ENCODE measurements at places on chromosomes 1 and 21.

DNA sequence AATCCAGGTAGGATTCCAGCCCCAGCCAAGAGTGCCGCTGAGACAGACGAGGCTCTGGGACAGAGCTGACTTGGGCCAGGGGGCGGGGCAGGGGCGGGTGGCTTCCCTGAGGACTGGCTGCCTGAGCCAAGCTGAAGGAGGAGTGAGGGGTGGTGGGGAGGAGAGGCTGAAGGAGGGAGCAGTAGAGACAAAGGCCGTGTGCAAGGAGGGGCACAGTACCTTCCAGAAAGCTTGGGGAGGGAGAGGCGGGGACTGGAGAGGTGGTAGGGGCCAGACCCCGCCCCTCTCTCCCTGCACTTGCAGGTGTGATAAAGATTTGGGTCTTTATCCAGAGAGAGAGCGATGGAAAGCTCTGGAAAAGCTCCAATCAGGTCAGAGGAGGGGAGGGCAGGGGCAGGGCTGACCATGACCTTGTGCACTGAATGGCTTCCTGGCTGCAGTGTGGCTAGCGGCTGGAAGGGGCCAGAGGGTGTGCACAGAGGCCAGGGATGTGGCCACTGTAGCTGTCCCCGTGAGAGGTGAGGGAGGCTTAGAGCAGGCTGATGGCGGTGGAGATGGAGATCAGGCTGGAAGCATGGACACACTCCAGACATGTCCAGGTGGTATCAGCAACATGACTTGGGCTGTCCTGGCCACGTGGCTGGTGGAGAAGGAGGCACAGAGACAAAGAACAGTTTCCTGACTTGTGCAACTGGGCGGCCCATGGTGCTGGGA is 6.7 kb upstream of the EPHA8 start:
- DNase-seq: peak; percentile 54

DNA sequence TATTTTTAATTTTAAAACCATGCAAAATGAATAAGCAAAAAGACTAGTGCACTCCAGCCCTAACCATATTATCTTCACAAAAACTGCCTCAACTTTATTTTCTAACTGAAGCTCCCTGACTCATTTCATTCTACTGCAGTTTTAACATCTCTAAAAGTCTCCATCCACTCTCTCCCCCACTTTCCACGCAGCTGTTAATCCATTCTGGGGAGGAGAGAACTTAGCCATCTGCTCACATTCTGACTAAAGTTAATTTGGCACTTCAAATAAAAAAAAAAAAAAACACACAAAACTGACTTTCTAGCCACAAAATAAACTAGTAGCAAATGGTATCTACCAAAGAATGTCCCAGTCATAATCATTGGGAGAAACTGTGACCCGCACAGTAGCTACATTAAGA is 5.4 kb upstream of the MYBPHL start:
- DNase-seq: no peak

DNA sequence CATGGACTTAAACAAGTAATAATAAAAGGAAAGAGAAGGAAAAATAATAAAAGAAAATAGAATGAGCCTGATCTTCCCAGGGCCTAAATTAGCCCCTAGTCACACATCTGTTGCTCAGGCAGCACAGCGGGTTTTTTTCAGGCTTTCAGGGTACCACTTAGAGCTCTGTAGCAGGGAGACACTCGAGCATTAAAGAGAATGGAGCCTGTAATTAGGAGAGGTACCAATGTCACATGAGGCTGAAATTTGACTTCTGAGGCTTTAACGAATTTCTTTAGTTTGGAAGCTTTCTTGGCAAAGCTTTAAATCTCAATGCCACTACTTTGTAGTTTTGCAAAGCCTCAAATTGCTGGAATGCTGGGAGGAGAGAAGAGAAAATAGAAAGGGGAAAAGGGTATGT is 116.3 kb downstream of the AK5 start:
- DNase-seq: no peak

DNA sequence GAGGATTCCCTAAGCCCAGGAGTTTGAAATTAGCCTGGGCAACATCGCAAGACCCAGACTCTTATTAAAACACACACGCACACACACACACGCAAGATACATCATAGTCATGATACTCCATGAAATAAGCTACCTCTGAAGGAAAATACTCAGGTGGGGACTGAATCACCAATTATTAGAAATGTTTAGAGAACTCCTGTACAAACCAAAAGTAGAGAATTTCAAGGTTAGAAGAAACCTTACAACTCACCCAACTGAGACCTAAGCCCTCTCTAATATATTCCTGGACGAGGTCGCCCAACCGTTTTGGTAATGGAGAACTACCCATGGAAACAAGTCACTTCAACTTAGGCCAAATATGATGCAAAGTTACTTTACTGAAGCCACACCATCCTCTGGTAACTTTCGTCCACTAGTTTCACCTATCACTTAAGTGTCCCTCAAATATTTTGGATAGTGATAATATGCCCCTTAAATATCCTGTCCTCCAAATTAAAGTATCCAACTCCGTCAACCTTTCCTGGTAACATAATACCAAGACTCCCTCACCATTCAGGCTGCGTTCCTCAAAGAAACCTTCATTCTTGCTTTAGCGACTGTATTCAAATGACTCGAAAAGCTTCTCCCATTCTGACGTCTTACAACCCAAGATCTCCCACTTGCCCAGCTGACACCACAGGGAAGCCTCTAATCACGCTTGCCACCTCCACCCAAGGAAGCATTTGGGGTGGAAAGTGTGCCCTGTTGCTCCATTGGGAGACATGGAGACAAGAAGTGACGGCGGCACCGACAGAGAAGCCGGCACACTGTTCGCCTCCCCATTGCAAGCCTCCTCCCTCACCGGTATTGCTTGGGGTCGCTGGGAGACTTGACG is 856 bp downstream of the NRDC start:
- DNase-seq: peak; percentile 22

- no peak for DNase-seq
These were observed 158.2 kb downstream of the PBX1 start for GRCh38 chr1:164716992-164717703.

DNA sequence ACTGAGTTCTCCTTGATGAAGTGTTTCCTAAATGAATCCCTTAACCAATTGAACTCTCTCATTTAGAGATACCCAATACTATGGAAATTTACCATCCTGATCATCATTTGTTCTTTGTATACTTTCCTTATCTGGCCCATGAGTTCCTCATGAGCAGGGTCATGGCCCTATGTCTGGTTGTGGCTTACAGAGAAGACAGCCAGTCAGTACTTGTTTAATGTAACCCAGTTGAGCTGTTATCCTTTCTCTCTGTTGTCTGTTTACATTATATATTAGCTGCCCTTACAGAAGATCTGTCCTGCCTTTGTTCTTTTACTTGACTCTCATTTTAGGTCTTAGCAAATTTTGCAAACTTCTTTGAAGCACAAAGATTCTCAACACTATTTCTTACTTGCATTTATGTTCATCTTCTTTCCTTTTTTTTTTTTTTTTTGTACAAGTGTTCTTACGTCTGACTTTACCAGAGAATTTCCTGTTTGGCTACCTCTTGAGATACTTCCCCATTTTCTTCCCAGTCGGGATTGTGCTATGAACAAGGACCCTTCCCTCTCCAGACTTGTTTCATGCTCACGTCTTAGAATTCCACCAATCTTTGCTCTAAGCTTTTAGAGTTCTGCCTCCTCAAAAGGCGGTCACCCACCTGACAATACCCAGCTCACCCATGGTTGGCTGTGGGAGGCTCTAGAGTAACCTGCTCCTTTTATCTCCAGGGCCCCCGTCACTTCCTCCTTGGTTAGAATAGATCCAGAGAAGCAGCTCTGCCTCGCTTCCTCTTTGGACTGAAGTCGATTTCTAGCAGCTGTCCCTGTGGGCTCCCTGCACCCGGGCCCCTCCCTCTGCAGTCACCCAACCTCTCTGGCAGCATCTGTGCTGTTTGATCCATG is 53.6 kb upstream of the RUNX1 start:
- no peak for DNase-seq

GRCh38 chr1:17304151-17304825 is 3.7 kb upstream of the PADI4 start:
- no peak for DNase-seq

DNA sequence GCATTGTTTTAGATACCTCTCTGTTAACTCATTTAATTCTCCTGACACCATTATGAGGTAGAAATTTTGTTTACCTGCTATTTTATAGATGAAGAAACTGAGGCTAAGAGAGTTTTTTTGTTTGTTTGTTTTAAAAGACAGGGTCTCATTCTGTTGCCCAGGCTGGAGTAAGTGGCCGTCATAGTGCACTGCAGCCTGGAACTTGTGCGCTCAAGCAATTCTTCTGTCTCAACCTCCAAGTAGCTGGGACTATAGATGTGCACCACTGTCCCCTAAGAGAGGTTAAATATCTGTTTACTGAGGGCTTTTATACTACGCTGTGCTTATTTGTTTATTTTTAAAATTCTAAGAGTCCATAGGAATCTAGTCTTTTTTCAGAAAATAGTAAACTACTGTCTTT is 43.7 kb upstream of the CACYBP start:
- no peak for DNase-seq

DNA sequence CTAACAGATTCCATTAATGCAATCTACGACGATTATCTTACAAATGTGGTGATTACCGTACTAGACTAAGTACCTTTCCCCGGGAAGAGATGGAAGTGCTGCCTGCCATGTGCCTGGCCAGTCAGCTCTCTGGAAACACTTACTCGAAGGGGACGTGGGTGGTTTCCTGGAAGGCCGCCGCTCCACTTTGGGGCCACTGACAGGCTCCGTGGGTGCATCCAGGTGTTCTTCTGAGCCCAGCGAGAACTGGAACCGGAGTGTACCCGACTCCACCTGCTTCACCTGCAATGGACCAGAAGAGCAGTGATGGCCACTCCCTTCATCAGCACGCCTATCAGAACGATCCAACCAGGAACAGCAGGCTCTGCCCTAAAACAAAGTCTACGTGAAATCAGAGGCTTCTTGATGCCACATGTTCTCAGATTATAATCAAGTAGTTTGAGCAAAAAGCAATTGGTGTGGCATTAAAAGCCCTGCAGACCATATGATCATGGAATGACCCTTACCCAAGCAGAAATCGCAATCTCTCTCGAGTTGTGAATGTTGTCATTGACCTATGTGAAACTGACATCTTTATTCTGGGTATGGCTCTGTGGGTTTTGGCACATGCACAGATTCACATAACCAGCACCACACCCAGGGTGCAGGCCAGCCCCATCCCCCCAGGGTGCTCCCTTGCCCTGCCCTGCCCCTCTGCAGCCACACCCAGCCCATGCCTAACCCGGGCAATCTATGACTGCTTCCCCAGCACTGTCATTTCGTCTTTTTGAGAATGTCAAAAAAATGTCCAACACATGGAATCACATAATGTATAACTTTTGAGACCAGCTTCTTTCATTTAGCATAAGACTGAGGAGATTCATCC is 64.5 kb downstream of the NPHP4 start:
- no peak for DNase-seq

DNA sequence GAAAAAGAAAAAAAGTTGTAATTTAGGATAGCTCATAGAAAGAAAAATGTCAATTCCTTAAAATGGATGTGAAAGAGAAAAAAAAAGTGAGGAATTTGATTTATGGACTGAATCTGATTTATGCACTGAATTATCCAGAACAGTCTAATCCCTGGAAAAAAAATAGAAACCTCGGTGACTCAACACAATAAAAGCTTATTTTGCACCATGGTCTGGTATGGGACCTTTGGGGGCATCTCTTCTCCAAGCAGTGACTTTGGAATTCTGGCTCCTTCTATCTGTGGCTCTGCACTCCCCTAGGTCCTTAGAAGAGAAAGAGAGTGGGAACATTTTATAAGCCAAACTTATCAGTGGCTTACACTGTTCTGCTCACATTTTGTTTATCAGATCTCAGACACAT is 471.7 kb upstream of the B3GALT2 start:
- no peak for DNase-seq

- no peak for DNase-seq
These were observed 35.1 kb downstream of the OLIG1 start for GRCh38 chr21:33105088-33105487.

GRCh38 chr1:218350035-218350525 is 4.9 kb downstream of the TGFB2 start:
- no peak for DNase-seq

DNA sequence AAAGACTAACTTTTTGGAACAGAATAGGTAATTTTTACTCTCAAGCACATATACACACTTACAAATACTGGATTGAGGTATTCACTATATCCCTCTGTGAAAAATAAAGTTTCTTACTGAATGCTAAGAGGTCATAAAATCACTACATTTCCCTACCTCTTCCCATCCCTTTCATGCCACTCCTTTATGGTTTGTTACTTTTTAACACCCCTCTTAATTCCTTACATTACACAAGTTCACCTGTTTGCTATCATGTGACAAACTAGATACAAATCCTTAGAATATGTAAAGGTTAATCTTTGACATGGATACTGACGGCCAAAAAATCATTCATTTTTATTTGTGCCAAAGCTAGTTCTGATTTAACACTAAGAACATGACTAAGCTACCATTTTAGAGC is 6.8 kb upstream of the DCAF6 start:
- DNase-seq: no peak

DNA sequence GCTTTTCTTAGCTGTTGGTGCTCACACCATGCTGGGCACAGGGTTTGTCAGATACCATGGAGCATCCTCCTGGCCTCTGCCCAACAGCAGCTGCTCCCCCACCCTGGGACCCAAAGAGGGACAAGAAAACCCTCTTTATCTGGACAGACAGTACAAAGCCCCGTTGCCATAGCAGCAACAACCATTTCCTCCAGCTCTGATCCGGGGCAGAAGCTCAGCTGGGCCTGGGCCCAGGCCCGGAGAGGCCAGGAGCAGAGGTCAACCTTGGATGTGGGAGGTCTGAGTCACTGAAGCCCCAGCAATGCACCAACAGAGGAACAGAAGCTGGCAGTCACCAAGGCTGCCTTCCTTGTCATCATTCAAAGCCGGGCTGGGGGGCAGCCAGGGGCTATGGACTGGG is 228.4 kb upstream of the POU3F1 start:
- no peak for DNase-seq

- no peak for DNase-seq
These were observed 130.5 kb downstream of the DISC1 start for GRCh38 chr1:231757101-231757404.

- no peak for DNase-seq
These were observed 30.8 kb downstream of the CAPZB start for GRCh38 chr1:19454265-19455146.

DNA sequence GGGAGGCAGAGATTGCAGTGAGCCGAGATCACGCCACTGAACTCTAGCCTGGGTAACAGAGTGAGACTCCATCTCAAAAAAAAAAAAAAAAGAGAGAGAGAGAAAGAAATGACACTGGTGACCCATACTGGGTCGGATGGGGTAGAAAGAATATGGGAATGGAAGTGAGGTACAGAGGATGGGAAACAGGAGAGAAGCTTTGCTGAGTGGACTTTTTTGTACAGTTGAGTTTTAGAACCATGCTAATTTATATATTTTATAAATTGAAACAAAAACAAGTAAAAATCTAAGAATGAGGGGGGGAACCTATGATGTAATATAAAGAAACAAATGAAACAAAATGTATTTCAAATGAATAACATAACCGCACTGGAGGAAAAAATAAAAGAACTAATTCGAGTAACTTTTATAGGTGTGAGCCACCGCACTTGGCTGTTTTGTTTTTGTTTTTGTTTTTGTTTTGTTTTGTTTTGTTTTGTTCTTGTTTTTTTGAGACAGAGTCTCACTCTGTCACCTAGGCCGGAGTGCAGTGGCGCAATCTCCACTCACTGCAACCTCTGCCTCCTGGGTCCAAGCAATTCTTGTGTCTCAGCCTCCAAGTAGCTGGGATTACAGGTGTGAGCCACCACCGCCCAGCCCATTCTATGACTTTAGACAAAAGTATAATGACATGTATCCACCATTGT is 18.3 kb upstream of the KLF17 start:
- no peak for DNase-seq
